ENCODE measurements at places on chromosomes 3 and 15.

GRCh38 chr3:183309276-183309675, 56.2 kb downstream of the B3GNT5 start:
- no peak for DNase-seq

DNA sequence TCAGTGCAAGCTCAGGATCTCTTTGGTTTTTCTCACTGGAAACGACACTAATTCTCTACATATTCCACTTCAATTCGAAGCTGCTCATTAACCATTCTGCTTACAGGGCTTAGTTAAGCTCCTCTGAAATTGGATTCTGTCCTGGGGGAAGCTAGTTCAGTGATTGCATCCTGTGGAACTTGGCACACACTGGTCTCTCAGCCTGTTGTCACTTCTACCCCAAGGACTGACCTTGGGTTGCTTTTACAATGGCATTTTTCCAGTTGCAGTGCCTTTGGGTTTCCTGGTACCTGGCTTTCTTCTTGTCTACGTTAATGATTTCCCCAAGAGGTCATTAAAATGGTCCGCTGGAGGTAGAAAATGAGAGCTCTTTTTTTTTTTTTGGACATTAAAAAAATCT, 33.3 kb upstream of the GABRB3 start:
- DNase-seq: no peak

DNA sequence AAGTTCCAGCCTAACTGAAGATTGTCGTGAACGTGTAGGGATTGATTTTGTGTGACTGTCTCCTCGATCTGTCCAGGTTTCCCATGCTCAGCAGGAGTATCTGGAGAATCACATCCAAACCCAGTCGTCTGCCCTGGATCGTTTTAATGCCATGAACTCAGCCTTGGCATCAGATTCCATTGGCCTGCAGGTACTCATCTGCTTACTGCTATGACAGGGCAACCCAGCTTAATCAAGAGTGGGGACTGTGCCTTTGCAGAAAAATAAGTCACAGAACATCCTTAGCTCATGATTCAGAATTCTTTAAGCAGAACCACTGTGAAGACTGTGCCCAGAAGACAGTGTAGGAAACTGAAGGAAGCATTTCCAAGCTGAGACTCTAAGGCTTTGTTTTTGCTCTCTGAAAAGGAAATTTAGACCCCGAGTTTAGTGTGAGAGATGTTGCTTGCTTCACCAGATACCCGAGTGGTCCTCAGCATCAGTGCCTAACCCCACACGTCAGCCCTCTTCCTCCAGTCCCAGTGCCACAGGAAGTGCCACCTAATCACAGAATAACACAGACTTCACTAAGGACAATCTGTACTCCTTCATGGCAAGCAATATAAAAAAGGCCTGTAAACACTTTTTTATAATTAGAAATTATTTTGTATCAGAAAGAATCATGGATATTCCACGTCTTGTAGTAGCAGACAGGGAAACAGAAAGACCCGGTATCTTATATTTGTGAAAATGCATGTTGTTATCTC, 34.2 kb downstream of the MYZAP start:
- no peak for DNase-seq

- no peak for DNase-seq
Observed at GRCh38 chr3:97975466-97975865, 3.2 kb upstream of the RIOX2 start.

- DNase-seq: no peak
Observed at GRCh38 chr3:59267021-59267420, 217.2 kb upstream of the CFAP20DC start.

DNA sequence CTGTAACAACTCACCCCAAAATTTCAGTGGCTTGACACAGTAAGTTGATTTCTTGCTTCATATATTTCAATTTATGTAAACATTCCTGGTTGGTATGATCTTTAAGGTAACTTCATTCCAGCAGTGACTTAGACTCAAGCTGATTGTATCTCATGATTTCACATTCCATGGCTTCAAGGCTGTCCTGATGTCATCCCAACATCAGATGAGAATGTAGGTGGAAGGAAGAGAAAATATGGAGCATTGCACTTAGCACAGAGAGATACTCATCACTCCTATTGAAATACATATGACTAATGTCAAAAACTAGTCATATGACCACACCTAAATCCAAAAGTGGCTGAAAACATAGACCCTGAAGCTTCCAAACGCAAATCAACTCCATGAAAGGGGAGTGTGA, 793.8 kb downstream of the TBL1XR1 start:
- no peak for DNase-seq

DNA sequence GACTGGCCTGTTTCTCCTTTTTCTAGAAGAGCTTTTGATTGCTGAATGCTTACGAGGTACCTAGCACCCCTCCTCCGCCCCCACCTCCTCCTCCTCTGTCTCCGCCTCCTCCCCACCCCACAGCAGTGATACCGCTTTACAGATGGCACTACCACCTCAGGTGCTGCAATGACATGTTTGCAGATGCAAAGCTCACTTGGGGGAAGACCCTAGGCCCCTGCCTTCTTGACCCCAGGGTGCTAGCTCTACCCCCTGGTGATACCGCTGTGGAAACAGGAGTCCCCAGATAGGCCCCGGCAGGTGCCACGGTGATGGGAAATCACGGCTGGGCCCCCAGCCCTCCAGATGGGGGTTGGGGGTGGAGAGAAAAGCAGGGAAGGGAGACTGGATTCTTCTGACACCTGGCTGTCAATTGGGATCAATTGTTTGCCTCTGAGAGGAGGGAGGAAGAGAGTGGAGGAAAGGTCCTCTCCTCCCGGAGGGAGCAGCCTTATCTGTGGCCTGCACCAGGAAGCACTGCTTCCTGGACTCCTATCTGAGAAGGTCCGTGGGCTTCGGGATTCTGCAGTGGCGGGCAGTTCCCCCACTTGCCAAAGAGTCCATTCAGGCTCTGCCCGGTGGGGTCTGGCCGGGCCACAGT, 37.6 kb downstream of the DNASE1L3 start:
- no peak for DNase-seq

DNA sequence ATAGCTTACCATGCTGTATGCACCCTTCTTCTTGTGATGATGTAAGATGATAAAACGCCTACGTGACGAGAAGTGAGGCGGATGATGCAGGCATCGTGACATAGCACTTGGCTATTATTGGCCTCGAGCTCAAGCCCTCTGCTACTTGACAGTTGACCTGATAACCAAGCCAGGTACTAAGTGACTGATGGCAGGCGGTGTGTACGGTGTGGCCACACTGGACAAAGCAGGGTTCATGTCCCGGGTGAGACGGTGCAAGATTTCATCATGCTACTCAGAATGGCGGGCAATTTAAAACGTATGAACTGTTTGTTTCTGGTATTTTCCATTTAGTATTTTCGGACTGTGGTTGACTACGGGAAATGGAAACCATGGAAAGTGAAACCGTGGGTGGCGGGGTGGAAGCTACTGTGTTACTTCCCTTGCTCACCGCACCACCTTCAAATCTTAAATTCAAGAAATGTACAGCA, 57.7 kb downstream of the SLC12A8 start:
- no peak for DNase-seq

Measured in NCI-H187 (cell line).